Stimulated activated CD8-positive, alpha-beta memory T cell treated with anti-CD3 and anti-CD28 coated beads, Interleukin-15, amount 100 ng/mL, for 24 hours (primary cell): ENCODE measurements at places on chromosomes 4 and X.

GRCh38 chr4:128981377-128981776, 112.0 kb downstream of the SCLT1 start:
- no peak for DNase-seq

GRCh38 chrX:149630681-149631233, 835 bp downstream of the TMEM185A start:
- DNase-seq: no peak

GRCh38 chrX:39171686-39172085, 370.4 kb downstream of the MID1IP1 start:
- no peak for DNase-seq

DNA sequence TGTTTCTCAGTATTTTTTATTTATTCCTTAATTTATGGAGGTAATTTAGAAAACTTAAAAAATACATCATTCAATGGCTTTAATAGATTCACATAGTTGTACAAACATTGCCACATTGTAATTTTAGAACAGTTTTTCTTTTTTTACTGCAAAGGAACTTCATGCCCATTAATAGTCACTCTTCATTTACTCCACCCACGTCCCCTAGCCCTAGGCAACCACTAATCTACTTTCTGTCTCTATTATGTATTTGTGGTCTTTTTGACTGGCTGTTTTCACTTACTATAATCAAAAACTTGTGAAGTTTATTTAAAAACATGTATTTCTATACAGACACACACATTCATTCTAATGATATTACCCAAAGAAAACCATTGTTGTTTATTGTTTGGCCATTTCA, 664.8 kb downstream of the GRID2 start:
- no peak for DNase-seq

- DNase-seq: no peak
These were observed 26.4 kb downstream of the MOSPD2 start for GRCh38 chrX:14899607-14900006.

- no peak for DNase-seq
These were observed 7.7 kb upstream of the SLC10A6 start for GRCh38 chr4:86856896-86857295.

GRCh38 chr4:48022192-48022799, 5.7 kb downstream of the NIPAL1 start:
- DNase-seq: no peak

GRCh38 chr4:37927434-37927833, 32.8 kb upstream of the PTTG2 start:
- DNase-seq: no peak

DNA sequence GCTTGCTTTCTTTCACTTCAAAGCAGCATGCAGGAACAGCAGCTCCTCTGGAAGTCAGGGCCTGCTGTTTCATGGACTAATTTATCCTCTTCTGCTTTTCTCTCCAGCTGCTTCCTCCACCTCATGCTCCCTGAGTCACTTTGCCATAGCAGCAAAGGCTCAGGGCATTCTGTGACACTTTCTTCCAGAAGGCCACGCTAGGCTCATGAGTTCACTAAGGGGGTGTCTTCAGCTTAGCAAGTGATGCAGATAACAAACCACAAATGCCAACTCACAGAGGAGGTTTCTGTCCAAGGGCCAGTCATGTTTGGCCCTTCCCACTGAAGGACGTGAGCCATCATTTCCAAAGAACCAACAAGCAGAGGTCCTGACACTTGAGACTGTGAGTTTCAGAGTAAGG, 200.2 kb downstream of the ADGRA3 start:
- DNase-seq: no peak

DNA sequence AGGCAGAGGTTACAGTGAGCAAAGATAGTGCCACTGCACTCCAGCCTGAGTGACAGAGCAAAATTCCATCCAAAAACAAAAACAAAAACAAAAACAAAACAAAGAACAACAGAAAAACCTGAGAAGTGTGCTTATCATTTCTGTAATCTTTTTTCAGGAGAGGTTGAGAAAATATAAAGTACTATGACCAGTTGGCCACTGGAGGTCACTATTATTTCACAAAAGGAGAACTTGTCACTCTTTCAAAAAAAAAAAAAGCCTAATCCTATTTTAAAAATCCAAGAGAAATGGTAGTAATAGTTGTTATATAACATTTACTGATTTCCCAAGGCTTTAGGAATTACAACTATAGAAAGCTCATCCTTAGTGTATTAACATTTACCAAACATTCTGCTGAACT, 24.9 kb upstream of the RNF150 start:
- no peak for DNase-seq

DNA sequence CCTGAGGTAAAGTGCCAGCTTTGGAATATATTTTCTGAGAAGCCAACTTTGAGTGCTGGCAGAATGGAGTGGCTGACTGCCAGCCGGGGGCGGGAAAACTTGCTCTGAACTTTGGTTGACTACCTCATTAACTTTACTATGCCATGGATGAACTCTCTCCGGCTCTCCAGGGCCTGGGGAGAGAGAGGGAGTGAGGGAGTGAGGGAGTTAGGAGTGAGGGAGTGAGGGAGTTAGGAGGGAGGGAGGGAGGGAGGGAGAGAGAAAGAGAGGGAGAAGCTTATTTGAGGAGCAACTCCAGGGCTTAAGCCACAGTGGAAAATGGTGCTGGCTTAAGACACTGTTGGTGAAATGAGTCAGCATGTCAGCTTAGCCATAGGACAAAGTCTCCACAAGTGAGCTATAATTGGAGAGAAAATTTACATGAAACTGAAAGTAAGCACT, 280.9 kb upstream of the RPS6KA3 start:
- no peak for DNase-seq

GRCh38 chr4:44914223-44914622, 187.9 kb upstream of the GNPDA2 start:
- no peak for DNase-seq

DNA sequence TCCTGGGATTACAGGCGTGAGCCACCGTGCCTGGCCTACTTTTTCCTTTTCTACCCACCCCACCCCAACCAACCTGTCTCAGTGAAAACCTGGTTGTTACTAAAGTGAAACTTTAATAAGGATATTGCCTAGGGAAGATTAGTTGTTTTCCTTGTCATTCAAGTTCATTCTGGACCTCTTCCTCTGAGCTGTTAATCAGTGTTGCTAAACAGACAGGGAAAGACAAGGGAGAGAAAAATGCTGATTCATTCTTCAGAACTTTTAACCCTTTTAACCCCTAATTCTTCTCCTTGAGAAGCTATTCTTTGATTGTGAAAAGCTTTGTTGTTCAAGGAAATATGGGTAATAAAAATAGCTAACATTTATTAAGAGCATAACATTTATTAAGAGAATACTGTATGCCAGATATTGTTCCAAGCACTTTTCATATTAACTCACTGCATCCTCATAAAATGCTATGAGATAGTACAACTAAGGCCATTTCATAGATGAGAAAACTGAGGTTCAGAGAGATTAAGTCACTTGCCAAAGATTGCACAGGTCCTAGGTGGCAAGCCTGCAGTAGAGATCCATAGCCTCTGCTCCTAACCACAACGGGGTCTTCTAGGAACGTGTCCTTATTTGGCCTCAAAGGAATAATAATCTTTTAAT, 34.8 kb downstream of the OSTC start:
- DNase-seq: no peak

GRCh38 chr4:66640233-66640990, 904.9 kb downstream of the CENPC start:
- no peak for DNase-seq

- no peak for DNase-seq
These were observed 43.8 kb downstream of the FHL1 start for GRCh38 chrX:136191171-136191570.

DNA sequence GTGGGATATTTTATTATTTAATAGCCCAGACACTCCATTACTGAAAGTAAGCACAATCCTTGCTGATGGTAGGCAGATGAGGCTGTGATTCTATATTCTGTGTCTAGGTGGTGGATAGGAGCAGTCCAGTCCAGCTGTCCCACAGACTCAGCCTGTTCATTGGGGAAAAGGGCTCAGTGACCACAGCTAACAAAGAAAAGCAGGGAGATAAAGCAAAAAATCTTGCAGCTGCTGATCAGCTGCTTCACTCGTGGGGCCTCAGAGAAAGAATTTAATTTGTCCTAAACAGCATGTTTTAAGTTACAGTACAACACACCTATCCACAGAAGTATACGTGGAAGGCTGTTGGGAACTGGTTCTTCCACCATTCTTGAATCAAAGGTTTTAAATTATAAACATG, 40.7 kb upstream of the ANK2 start:
- DNase-seq: no peak

DNA sequence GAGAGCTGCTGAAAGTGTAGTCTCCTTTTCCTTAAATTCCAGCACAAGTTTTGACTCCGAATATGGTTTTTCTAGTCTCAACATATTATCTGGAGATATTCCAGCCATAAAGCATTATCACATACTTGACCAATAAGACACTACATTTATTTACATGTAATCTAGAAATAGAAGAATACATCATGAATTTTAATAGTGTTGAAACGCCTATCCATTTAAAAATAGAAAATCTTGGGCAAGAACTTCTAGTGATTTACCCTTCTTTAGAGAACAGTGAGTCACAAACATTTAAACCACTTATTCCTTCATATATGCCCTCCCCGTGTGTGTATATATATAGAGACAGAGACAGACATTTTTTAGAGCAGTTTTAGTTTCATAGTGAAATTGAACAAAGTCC, 161.5 kb downstream of the SOWAHB start:
- no peak for DNase-seq

DNA sequence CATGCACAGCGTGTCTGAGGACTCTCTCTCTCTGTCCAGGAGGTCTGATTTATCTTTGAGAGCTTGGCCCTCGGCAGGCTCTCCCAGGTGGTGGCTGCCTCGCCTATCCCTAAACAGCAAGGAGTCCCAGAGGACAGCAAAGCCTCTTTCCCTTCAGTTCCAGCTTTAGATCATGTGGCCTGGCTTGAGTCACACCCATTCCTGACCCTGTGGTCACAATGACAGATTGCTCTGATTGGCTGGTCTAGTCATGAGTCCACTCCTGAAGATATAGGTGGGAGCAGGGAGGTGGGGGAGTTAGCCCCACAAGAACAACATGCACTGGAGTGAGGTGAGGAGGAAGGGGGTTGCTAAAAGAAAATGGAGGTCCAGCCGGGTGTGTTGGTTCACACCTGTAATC, 12.1 kb upstream of the PORCN start:
- DNase-seq: no peak
